Neural crest cell (in vitro differentiated cells): ENCODE measurements at places on chromosomes 13 and 19.

- no peak for DNase-seq
Measured at GRCh38 chr19:10768936-10769335, 51.1 kb downstream of the DNM2 start.

GRCh38 chr13:98004107-98004506 is 50.6 kb downstream of the IPO5 start:
- no peak for DNase-seq

- DNase-seq: no peak
Measured at GRCh38 chr13:64078025-64078424, 2662.4 kb upstream of the PCDH20 start.

GRCh38 chr13:62837895-62838294 is 1422.2 kb upstream of the PCDH20 start:
- no peak for DNase-seq

GRCh38 chr13:45851171-45851921 is at the start of gene SIAH3:
SIAH3 (minus strand) TSS chr13:45851753; CDS start chr13:45851629, 124 bp downstream.
- no peak for DNase-seq

DNA sequence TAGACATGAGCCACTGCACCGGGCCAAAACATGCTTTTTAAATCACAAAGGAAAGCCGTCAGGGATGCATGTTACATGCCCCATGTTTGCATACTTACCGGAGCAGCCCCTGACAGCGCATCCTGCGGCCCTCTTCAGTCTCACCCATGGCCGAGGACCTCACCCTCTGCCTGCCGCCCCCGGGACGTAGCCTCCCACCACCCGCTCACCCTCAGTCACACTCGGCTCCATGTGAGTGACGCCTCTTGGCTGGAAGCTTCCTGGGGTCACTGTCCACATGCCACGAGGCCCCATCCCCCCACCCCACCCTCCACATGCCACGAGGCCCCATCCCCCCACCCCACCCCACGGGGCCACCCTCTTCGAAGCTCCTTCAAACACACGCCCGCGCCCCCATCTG is 46.1 kb upstream of the SPACA7 start:
- no peak for DNase-seq

- no peak for DNase-seq
Measured at GRCh38 chr13:112819816-112820215, 130.0 kb downstream of the ATP11A start.

DNA sequence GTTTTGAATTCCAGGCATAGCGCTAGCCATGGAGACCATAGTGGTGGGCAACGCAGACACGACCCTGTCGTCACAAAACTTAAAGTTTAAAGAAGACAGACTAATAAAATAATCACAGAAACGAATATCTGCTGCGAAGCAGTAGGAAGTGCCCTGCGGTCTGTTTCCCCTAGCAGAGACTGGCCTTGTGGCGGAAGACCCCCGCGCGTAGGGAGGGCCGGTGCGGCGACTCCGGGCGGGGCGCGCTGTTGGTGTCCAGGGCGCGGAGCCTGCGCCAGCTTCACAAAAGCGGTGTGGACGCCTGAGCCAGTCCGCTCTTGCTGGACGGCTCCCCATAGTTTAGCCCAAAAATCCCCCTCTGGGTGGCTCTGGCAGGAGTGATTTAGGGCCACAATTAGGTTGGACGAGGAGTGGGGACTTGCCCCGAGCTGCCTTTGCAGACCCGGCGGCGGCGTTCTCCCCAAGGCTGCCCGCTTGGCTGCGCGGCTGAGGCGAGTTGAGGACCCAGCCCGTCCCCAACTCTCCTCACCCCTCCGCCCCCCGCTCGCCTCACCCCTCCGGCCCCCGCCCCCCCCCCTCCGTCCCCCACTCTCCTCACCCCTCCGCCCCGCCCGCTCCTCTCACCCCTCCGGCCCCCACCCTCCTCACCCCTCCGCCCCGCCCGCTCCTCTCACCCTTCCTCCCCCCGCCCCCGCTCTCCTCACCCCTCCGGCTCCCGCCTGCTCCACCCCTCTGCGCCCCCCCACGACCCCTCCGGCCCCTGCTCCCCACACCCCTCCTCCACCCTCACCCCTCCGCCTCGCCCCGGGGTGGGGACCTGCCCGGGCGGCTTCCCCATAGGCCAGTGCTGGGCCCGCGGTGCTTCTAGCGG is 14.2 kb upstream of the LATS2 start:
- DNase-seq: peak; percentile 55

DNA sequence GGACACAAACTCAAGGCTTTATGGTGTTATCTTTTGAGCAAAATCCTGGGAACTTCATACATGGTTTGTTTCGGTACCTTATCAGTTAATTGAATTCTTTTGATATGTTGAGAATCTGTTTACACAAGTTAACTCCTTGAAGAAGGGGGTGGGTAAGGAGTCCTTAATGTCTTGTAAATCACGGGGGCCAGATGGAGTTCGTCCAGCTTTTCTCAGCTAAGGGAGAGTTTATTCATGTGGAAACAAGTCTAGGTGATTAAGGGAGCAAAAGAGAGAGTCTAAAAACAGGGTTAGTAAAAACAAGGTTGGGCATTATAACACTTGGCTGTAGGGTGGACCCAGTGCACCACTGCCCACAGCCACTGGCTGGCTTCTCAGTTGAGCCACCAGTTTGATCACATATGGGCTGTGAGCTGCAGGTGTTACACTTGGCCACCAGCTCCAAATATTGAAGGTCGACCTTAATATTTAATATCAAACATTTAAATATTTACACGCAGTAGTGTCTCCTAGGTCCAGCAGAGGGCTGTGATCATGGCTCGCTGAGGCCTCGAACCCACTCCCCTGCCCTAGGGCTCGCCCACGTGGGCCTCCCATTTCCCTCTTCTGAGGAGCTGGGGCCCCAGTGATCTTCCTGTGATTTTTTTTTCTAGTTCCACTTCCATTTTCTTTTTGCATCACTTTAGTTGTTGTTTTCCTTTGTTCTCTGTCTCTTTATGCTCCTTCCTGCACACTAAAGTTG is 21.0 kb upstream of the ZNF43 start:
- no peak for DNase-seq

DNA sequence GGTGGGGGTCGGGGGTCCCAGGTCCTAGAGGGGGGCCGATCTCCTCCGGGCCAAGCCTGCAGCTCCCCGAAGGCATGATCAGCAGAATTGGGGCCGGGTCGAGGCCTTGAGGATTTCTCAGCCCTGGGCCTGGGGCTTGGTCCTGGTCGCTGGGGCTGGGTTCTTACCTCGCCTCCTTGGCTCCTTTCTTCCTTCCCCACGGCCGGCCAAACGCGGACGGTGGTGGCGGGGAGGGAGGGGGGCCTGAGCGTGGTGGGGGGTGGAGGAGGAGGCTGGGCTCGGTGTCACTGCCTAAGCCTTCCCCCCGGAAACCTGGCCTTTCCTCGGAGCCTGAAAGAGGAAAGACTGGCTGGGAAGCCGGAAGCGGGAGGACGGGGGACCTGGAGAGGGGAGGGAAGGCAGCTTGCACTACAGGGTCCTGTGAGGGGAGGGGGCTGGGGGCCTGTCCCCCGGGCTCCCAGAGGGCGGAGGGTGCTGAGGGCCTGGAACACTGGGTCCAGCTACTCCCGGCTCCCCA is at the start of gene ZNF579:
TSS of gene ZNF579 (minus strand) at position 221 of the 517 bp plus-strand sequence. CDS start 1,209 bp downstream, outside the sequence.
- peak; percentile 85 for DNase-seq

- no peak for DNase-seq
Measured at GRCh38 chr13:29746148-29746677, 104.2 kb downstream of the UBL3 start.

DNA sequence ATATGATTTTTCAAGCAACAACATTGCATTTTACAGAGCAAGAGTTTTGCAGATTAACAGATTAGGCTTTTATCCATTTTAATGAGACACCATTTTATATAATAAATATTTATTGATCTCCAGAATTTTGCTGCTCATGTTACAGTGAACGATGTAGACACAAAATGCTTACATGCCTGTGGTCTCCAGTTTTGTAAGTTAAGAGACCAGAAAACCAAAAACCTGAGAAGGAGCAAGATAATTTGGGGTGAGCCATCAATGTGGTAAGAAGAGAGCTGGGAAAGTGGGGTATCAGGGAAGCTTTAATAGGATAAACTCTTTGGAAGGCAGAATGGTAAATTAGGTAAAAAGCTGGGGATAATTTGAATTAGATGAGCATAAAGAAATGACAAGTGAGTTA is 2100.5 kb upstream of the PCDH20 start:
- no peak for DNase-seq

- no peak for DNase-seq
Measured at GRCh38 chr19:4518345-4519171, at the start of gene PLIN4. PLIN4 (minus strand) TSS chr19:4518486; CDS start chr19:4518272, 214 bp downstream.

DNA sequence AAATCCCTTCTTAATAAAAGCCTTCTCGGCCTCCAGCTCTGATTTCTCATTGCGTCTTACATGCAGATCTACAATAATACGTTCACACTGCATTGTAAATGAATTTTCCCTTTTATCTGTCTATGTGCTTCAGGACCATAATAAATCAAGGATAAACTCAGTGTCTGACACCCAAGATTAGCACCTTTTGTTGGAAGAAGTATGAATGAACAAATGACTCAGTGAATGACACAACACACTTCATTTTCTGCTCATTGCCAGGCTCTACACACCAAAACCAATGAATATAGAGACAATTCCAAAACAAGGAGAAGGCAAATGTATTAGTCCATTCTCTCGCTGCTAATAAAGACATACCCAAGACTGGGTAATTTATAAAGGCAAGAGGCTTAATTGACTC is 1224.4 kb downstream of the EFNB2 start:
- no peak for DNase-seq

DNA sequence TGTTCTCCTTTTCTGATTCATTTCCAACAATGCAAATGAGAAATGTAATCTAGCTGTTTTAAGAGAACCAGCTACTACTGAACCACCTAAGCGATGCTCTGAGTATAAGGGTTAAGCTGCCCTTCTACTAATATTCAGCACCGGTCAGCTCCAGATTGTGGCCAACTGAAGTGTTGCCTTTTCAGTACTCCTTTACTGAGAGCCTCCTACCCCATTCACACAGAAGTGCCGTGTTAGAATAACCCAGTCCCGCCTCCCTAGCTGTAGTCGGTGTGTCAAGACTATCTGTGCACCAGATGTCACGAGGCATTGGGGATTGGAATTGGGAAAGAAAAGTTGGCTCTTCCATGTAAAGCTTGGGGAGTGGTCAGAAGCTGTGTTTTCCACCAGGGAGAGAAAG is 45.4 kb downstream of the FAM124A start:
- no peak for DNase-seq

DNA sequence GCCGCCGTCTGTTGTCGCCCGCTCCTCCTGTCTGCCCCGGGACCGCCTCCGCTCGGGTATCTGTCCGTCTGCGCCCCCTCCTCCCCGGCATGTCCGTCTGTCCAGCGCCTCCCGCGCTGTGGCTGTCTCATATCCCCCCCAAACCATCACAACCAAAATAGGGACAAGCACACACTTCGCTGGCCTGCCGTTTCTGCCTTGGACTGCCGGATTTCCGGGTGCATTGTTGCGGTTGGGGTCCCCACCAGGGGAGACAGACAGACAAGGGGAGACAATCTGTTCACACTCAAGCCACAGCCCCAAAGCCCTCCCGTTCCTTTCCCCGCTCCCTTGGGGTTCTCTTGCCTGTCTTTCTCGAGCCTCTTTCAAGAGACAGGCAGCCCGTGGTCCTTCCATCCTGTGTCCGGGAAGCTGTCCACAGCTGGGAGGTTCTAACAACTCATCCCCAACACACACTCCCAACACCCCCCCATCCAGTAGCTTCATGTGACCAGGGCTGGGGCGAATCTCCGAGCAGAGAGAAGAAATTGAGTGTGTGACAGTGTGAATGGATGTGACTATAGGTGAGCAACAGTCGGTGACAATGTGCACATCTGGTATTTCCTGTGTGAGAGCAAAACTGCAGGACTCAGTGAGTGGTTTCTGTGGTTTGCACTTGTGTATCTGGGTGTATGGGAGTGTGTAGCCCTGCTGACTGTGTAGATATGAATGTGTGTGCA is 16.5 kb upstream of the FOSB start:
- DNase-seq: no peak

- DNase-seq: no peak
Measured at GRCh38 chr13:101205408-101205807, 210.9 kb downstream of the NALCN start.

- DNase-seq: no peak
Measured at GRCh38 chr13:80180740-80181355, 160.1 kb downstream of the SPRY2 start.

- no peak for DNase-seq
Measured at GRCh38 chr19:48415806-48416221, 22.3 kb downstream of the GRIN2D start.

DNA sequence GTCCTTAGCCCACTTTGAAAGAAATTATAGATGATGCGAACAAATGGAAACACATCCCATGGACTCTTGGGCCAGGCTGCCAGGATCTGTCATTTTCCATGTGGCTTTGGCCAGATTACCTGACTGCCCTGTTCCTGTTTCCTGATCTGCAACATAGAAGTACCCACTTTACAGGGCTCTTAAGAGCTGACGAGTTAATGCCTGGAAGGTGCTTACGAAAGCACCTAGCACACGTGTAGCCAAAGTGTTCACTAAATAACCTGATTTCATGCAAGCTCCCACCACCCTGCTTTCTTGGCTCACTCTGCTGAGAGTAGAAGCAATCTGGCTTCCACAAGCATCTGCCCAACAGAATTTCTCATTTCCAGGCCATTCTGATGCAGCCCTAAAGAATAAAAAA is 575.2 kb downstream of the MYO16 start:
- no peak for DNase-seq

- no peak for DNase-seq
Measured at GRCh38 chr13:59745392-59745788, 418.3 kb downstream of the DIAPH3 start.

DNA sequence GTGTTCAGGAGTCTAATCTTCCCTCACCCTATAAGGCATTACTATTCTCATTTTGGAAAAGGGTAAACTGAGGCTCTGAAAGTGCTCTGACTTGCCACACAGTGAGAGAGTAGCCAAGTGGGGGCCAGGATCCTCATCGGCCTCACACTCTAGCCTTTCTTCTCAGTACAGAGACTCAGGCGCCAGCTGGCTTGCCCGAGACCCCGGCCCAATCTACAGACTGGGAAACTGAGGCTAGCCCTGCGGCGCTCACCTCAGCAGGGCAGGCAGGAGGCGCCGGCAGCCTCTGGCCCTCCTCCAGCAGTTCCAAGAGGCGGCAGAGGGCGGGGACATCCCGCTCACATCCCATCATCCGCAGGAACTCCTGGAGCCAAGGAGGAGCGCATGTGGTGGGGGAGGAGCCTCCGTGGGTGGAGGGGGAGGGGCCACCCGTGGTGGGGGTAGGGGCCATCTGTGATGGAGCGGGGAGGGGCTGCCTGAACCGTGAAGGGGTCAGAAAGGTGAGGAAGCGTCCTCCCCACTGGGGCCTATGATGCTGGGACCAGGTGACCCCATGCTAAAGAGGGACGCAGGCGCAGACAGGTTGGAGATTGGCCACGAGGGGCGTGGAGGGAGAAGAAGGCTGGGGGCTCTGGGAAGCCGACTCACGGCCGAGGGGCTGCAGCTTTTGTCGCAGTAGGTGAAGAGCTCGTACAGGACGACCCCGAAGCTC is 8.7 kb upstream of the INSL3 start:
- peak; percentile 21 for DNase-seq

GRCh38 chr13:29125934-29126424 is 305.8 kb downstream of the MTUS2 start:
- no peak for DNase-seq
